ENCODE measurements at places on chromosomes 12 and 14. TPM values are rescaled to one million over a fixed set of nuclear protein-coding genes. Genes with fewer than 3 reads are reported as not detected.

DNA sequence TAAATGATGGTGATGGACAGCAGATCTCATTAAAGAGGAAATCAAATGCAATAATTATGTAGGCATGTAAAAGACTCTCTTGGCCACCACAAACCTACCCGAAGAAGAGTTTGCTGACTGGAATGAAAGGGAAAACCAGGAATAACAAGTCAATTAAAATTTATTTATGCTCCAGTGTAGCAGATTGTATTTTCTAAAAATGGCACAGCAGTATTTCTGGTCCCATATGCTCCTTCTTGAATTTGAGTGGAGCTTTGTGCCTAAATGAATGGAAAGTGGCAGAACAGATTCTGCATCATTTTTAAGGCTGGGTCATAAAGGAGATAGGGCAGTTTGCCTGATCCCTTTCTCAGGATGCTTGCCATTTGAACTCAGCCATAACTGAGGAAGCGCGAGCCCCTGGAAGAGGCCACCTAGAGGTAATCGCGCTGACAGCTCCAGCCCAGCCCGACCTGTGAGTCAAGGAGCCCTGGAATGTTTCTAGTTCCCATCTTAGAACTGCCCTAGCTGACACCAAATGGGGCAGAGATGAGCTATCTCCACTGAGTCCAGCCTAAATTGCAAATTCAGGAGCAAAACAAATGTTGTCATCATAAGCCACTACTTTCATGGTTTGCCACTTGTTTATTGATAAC, 229.2 kb upstream of the TMTC1 start:
- no peak for DNase-seq

The TAS2R9 gene
- not detected for polyA plus RNA-seq

DNA sequence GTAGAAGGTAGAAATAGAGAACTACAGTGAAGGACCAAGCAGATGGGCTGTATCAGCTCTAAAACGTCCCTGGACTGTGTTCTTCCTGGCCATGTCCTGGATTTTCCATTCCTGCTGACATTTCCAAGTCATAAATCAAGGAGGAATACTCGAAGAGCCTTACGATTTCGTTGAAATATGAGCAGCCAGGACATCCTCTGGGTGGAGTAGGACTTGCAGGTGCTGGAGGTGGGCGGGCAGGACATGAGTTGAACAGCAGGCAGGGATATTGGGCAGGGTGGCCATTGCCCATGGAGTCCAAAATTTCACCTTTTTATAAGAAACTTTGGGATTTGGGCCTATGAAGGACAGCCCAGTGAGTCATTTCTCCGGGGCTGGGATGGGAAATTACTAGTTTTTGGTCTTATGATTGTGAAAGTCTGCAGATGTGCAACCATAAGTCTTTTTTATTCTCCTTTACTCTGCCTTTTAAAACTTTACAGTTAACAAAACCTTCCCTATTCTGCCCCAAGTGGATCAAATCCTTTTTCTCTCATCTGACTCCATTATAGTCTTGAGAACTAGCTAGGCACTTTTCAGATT, 88.8 kb downstream of the TMX1 start:
- no peak for DNase-seq

The LRP6 gene
- polyA plus RNA-seq = 63.6 TPM

GRCh38 chr12:28415755-28416154, 225.5 kb downstream of the CCDC91 start:
- DNase-seq = no peak

- no peak for DNase-seq
Observed at GRCh38 chr14:94612580-94613554, 676 bp downstream of the SERPINA3 start.

The CACNA1C gene
- 10.0 TPM for polyA plus RNA-seq

GRCh38 chr12:3698218-3698974, 54.5 kb downstream of the CRACR2A start:
- DNase-seq = peak; percentile 27

The SLC10A1 gene
- 0.19 TPM for polyA plus RNA-seq

The MYH7 gene
- polyA plus RNA-seq = 0.56 TPM

The CISTR gene
- 0.20 TPM for polyA plus RNA-seq

DNA sequence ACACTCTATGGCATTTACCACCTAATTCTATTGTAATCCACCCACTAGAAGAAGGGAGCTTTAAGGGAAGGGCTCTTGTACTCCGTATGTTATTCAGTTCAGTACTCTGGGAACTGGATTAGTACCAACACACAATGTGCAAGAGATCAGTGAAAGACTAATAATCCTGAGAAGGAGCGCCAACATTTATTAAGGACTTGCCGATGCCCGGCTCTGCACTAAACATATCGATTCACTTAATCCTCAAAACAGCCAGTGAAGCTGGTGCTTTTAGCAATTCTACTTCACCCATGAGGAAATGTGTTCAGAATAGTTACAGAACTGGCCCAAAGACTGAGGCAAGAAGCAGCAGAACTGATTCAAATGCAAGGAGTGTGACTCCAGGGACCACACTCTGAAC, 80.9 kb downstream of the RPS6KA5 start:
- DNase-seq = no peak

DNA sequence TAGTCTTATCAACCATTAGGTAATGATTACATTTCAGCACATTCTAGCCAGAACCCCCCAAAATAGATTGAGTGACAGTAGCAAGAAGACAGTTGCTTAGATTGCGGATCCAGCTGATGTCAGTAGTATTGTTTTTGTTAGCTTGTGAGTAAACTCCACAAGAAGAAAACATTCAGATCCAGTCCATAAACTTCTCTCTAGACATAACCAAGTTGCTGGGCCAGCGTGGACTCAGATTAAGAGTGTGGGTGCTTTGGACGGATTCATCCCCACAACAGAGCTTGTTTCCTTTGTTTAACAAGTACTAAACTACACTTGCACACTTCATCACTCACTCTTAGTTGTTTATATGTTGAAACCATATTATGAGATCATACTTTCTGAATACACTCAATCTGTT, 293.4 kb downstream of the NPAS3 start:
- DNase-seq = no peak

The CLEC4C gene
- polyA plus RNA-seq = not detected

The PPP4R4 gene
- polyA plus RNA-seq = 0.26 TPM

- peak; percentile 44 for DNase-seq
Observed at GRCh38 chr14:50062438-50063085, 53.8 kb downstream of the VCPKMT start.

- DNase-seq = no peak
Observed at GRCh38 chr12:48946205-48946604, 11.1 kb downstream of the ARF3 start.

The SLC39A5 gene
- polyA plus RNA-seq = 81.7 TPM

The PZP gene
- 0.56 TPM for polyA plus RNA-seq

GRCh38 chr12:50234347-50234746, 49.0 kb downstream of the LIMA1 start:
- DNase-seq = no peak

GRCh38 chr12:71152851-71153250, 4.9 kb downstream of the TSPAN8 start:
- no peak for DNase-seq

The UBE2N gene
- polyA plus RNA-seq = 160 TPM

- DNase-seq = no peak
Observed at GRCh38 chr12:64219145-64219544, 3.0 kb downstream of the KICS2 start.

The KRT5 gene
- polyA plus RNA-seq = 0.44 TPM

- DNase-seq = no peak
Observed at GRCh38 chr14:24172261-24172860, 481 bp downstream of the REC8 start.

- no peak for DNase-seq
Observed at GRCh38 chr12:94150240-94151121, 2.1 kb downstream of the PLXNC1 start.

GRCh38 chr14:94897082-94897481, 127.2 kb upstream of the GSC start:
- no peak for DNase-seq

- no peak for DNase-seq
Observed at GRCh38 chr12:88855301-88855700, 275.0 kb upstream of the KITLG start.

The KRT74 gene
- polyA plus RNA-seq = not detected

The MAP1LC3B2 gene
- 11.8 TPM for polyA plus RNA-seq

- peak; percentile 52 for DNase-seq
Observed at GRCh38 chr12:123761841-123762714, at the start of gene DNAH10. Gene DNAH10, plus strand, starts transcription at chr12:123762301. Its CDS starts 36 bp downstream, at chr12:123762337.

GRCh38 chr12:124520265-124520701, 47.1 kb downstream of the NCOR2 start:
- no peak for DNase-seq

The GPD1 gene
- 72.5 TPM for polyA plus RNA-seq

DNA sequence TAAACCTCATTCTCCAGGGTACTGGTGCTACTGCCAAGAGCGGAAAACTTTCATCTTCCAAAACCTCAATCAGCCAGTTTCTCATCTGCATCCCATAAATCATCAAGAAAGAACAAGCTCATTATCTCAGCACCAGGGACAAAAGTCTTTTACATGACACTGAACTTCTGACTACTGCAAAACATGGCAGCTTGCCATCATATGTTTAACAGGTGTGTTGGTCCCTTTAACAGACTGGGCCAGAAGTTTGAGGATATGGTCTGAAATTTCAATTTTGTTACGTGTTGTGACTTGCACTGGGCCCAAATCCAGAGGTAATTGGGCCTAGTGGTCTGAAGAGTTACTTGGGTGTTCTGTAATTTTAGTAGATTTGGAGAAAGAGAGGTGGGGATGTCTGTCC, 305.4 kb upstream of the SEL1L start:
- DNase-seq = no peak

GRCh38 chr14:70653662-70654061, 11.9 kb downstream of the TTC9 start:
- no peak for DNase-seq

The SYNDIG1L gene
- polyA plus RNA-seq = 0.23 TPM

GRCh38 chr12:62533755-62534107, 67.1 kb downstream of the MON2 start:
- DNase-seq = no peak

The TEAD4 gene
- polyA plus RNA-seq = 24.6 TPM

GRCh38 chr14:81400202-81400678, at the start of gene STON2:
Gene STON2, minus strand, starts transcription at chr14:81400324. Its CDS starts 1,942 bp downstream, at chr14:81398382.
- DNase-seq = no peak

GRCh38 chr12:1801303-1801975, 18.9 kb upstream of the LRTM2 start:
- DNase-seq = no peak

- no peak for DNase-seq
Observed at GRCh38 chr14:101473045-101473729, 88.1 kb upstream of the DIO3 start.

DNA sequence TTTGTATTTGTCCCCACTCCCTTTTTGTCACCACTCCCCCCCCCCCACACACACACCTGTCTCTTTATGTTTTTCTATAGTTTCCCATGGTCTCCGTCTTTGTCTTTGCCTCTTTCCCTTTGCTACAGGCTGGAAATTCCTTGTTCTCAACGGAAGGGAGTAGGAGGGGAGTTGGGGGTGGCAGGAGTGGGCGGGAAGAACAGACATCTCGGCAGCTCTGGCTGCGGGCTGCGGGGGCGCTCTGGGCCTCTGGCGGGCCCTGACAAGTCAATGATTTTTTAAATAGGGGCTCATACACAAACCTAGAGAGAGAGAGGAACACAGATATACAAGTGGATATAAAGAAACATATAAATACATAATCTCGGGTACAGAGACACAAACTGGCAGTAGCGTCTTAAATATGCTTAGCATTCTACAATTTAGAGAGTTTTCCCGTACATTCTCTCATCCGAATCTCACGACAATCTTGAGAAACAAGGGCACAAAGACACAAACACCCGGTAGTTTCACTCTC, 2.4 kb upstream of the NAB2 start:
- peak; percentile 89 for DNase-seq

DNA sequence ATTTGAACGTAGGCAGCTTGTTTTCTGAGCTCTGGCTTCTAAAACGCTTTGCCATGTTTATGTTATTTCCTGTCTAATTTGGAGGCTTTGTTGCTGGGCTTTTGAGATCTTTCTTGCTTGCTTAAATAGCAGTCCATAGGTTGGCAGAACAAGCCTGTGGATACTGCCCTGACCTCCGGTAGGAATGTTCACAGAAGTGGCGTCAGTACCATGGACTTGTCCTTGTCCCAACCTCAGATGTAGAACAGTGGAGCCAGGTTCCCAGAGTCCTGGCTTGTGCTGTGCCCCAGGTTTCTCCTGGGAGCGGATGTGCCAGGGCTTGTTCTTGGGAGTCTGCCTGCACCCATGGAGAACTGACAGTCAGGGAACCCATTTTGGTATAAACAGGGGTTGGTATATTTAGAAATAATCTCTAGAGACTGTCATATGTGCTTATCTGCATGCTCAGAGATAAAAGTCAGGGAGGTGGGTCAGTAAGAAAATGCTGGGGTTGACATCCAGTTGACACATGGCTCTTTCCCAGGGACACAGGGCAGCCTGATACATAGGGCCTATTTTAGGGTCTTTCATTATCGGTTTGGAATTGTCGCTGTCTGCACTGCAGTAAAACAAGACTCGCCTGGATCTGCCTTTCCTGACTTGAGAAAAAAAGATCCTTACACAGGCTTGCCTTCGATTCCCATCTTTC, 22.9 kb downstream of the CACNA1C start:
- DNase-seq = no peak

DNA sequence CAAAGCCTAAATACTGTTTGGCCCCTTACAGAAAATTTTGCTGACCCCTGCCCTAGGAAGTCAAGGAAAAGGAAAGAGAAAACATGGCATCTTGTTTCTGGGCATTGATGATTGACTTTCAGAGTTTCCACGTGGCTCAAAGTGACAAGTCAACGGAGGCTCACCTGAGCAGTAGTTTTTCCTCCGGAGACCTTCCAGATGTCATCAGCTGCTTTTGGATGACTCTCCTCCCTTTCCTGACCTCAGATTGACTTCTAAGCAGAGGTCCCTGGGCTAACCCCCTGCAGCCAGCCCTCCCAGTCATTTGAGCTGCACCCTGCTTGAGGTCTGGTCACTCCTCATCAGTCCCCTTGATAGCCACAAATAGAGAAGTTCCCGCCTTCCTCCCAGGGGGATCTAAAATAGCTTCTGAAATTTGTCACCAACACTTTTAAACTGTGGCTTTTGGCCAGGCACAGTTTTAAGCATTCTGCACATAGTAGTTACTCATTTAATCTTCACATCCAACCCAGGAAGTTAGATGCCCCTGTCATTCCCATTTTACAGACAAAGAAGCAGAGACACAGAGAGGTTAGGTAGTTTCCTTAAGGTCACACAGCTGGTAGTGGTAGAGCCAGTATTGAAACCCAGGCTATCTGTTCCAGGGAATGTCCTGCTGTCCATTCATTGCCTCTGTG, 143.4 kb downstream of the CHST11 start:
- DNase-seq = no peak

DNA sequence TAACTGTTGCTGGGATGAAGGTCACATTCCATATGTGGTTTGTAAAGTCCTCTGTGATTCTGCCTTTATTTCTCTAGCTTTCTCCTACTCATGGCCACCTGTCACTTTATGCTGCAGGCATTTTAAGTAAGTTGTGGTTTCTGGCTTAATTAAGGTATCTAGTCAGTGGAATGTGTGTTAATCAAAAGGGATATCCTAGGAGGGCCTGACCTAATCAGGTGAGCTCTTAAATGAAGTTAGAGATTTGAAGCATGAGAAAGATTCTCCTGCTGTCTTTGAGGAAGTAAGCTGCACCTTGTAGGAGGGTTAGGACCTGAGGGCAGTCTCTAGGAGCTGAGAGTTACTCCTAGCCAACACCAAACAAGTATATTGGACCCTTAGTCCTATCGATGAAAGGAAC, 90.3 kb downstream of the ETNK1 start:
- no peak for DNase-seq

All from renal pelvis (tissue), 12 donors.